Gastroesophageal sphincter (tissue), 4 donors: ENCODE measurements at places on chromosomes 5 and 9. TPM values are rescaled to one million over a fixed set of nuclear protein-coding genes. Genes with fewer than 3 reads are reported as not detected.

Gene ZNF454
- 1.3 TPM for total RNA-seq

Gene IL11RA
- total RNA-seq = 31.8 TPM

Gene PCDHGA8
- 3.0 TPM for total RNA-seq

Gene MARVELD2
- total RNA-seq = 0.81 TPM

Gene SLC46A2
- total RNA-seq = not detected

Gene KIF4B
- not detected for total RNA-seq

Gene NAIP
- total RNA-seq = 25.7 TPM

Gene NEUROG1
- not detected for total RNA-seq

Gene CTSV
- 0.57 TPM for total RNA-seq

Gene GLIPR2
- 56.9 TPM for total RNA-seq

Gene PFN3
- total RNA-seq = not detected
